Activated CD8-positive, alpha-beta memory T cell treated with anti-CD3 and anti-CD28 coated beads, Interleukin-2, amount 10 ng/mL, durations not matched to agents 7 days and 5 days (primary cell): ENCODE measurements at places on chromosomes 2 and 18. TPM values are rescaled to one million over a fixed set of nuclear protein-coding genes. Genes with fewer than 3 reads are reported as not detected.

Gene TBR1
- total RNA-seq, result 0.05 TPM

Gene GEN1
- 40.0 TPM for total RNA-seq

GRCh38 chr2:155965415-155966063, 367.0 kb downstream of the NR4A2 start:
- no peak overlapping the region for H3K27ac ChIP-seq
- no peaks in the 10 kb centered on the region for H3K27me3 ChIP-seq
- DNase-seq, result no peak
- H3K4me3 ChIP-seq, result no peak overlapping the region
- no peaks in the 10 kb centered on the region for H3K36me3 ChIP-seq

- no peak for DNase-seq
- H3K4me3 ChIP-seq, result no peak overlapping the region
These were observed 7.1 kb downstream of the CAPN13 start for GRCh38 chr2:30800159-30800558.

DNA sequence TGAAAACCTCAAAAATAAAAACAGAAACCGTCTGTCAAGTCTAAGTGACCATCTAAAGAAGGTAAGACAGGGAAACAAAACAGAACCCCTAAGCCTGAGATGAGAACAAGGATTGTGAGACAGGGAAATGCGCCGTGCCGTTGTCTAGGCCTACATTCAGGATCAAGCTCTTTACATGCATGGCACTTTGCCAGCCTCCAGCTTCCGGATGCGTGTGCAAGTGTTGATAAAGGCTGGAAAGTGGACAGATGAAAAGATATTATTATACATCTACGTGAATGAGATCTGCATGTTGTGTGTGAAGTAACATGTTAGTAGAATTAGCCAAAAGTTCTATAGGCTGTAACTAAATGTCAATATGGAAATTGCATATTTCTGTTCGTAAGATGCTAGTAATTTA, 28.6 kb upstream of the TMEM87B start:
- H3K27ac ChIP-seq, result no peak overlapping the region
- H3K4me1 ChIP-seq, result peaks cover 1% of the 10 kb centered on the region
- H3K27me3 ChIP-seq, result peaks cover 4% of the 10 kb centered on the region
